ENCODE measurements at places on chromosomes 3 and 15.

- DNase-seq: no peak
Observed at GRCh38 chr3:150635526-150635925, 32.4 kb downstream of the SELENOT start.

- peak; percentile 33 for DNase-seq
Observed at GRCh38 chr3:123841476-123842238, 42.5 kb downstream of the MYLK start.

- DNase-seq: no peak
Observed at GRCh38 chr3:32406486-32407408, 15.1 kb downstream of the CMTM7 start.

DNA sequence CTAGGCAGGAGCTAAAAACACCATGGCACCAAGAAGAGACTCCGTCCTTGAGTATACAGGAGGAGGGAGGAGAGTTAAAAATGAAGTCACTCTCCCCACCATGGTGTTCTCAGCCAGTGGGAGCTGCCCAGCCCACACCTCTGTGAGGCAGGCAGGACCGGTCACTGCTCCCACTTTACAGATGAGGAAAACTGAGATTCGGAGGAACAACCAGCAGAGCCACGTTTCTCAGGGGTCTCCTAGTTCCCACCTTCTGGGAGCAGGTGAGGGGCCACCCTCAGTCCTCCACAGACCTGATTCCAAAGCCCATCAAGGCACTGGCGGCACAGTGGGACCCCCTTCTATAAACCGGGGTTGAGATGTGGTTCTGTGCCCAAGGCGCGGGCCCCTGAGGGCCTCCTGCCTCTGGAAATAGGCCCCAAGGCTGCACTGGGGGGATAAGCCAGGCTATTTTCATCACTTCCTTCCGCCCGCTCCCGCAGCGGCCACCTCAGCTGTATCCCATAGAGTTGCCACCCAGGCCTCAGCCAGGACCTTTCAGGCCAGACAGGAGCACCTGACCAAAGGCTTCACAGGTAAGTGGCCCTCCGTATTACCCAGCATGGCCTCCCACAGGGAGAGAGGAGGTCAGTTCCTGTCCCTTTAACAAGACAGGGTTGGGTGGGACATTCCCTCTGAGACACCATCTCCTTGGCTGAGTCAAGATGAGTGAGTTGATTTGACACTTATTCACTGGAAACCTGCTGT is at the start of gene GP9:
TSS of gene GP9 (plus strand) at position 504 of the 747 bp plus-strand sequence. CDS start 961 bp downstream, outside the sequence.
- DNase-seq: no peak

GRCh38 chr15:75044258-75044878 is 21.0 kb downstream of the PPCDC start:
- DNase-seq: no peak

DNA sequence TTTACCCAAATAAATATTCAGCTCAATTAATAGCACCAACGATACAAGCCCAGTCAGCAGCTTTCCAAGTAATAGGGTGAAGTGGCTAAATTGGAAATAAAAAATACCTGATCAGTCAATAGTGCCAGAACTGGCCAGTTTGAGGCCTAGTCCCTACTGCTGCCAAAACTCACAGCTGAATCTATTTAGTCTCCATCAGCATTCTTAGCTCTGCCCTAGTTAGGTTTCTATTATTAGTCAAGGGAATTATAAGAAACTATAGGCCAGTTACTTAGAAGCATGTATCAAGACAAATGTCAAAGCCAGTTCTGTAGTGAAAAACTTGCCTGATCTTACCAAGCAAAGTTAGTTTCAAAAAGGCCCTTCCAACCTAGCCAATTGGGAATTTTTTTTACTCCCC is 146.2 kb upstream of the ZBTB20 start:
- no peak for DNase-seq

DNA sequence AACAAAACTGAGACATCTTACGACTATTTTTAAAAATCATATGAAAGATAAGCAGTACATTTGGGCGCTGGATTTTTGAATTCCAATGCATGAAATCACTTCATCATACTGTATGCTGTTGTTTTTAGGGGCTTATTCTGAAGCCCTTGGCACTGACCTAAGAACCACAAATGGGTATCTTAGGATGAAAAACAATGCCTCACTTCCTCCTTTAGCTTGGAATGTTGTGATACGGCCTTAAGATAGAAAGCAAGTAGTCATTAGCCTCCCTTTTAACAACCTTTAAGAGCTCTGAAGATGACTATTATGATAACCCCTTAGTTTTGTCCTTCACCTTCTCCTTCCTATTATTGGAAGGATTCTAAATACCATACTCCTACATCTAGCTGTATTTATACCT is 289.8 kb downstream of the ARPP21 start:
- peak; percentile 5 for DNase-seq

DNA sequence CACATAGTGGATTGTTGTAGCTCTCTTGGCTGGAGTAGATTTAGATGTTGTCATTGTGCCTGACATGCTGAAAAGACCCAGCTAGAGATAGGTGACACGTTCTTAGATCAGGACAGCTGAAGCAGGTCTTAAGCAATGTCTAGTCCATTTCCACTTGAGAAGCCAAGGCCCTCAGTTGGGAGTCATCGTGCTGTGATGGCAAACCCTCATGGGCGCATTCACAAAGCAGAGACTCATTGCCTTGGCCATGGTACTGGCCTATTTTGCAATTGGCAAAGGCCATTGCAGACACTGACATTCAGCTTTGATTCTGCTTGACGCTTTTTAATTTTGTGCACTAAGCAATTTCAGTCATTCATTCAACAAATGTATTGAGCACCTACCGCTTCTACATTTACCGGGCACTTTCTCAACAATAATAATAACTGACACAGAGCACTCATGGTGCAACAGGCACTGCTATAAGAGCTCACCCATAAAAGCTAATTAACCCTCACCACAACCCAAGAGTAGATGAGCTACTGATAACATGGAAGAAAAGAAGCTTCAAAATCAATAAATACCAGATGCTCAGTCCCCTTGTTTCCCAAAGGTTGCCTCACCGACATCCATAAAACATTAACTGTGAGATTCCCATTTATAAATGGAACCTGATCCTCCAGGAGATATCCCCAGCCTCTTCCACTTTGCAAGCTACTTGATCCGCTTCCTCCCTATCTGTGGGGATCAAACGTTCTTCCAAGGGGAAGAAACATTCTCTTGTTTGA is 200.1 kb downstream of the TLE3 start:
- DNase-seq: no peak

DNA sequence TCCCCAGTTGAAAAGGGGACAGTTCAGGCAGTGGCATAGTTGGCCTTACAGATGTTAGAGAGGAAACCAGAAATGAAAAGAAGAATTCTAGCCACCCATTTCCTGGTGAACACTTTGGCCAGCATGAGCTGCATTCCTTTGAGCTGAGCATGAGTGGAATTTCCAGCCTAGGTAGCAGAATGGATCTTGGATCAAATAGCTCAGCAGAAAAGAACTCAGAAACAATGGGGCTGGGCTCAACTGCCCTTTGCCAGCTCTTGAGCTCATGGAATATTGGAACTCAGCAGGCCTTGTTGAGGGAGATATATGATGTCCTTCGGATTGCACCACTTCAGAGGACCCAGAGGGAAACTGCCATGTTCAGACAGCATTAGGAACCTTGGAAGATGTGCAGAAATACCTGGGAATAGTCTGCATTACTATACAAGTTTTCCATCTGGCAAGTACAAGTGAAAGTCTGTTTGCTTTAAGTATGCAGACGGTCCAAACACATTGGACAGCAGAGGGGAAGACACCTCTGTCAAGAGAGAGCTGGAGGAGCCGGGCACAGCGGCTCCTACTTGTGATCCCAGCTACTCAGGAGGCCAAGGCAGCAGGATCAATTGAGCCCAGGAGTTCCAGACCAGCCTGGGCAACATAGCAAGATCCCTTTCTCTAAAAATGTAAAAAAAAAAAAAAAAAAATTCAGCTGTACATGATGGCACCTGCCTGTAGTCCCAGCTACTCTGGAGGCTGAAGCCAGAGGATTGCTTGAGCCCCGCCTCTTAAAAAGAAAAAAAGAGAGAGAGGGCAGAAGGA is 3.1 kb upstream of the CDV3 start:
- DNase-seq: peak; percentile 91

GRCh38 chr3:114428044-114428595 is 134.3 kb downstream of the TIGIT start:
- no peak for DNase-seq

DNA sequence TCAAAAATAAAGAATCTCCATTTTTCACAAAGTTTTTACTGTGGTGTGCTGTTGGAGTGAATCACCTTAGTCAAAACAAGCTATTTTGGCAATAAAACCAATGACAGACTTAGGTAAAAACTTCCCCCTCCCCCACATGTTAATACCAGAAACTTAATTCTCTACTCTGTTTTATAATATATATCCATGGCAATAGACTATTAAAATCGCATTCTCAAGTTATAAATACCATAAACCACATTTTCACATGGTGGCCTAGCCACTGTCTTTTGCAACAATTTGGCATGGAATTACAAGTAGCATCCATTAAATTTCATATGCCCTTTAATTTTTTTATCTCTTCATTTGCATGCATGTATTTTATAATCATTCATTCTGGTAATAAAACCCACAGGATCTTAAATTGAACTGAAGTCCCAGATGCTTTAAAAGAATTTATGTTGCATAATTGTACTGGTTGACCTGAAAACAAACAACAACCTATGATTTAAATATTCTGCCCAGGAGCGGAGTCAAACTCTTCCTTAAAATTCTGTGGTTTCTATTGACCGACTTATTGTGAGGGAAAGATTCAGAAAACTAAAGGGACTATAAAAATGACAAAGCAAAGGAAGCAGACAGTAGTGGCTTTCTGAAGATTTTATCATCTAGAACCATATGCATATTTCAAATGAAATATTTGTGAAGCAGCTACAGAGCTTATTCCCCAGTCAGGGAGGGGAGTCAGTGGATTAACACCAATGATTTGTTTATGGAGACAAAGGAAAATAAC is 229.0 kb upstream of the TBL1XR1 start:
- peak; percentile 87 for DNase-seq

DNA sequence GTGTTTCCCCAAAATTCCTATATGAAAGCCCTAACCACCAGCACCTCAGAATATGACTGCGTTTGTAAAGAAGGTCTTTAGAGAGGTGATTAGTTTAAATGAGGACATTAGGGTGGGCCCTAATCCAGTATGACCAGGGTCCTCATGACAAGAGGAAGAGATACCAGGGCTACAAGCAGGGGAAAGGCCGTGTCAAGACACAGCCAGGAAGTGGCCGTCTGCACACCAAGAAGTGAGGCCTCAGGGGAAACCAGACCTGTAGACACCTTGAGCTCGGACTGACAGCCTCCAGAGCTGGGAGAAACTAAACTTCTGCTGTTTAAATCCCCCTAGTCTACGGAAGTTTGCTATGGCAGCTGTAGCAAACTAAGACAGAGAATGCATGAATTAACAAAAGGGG is 14.2 kb downstream of the KIF7 start:
- DNase-seq: no peak

DNA sequence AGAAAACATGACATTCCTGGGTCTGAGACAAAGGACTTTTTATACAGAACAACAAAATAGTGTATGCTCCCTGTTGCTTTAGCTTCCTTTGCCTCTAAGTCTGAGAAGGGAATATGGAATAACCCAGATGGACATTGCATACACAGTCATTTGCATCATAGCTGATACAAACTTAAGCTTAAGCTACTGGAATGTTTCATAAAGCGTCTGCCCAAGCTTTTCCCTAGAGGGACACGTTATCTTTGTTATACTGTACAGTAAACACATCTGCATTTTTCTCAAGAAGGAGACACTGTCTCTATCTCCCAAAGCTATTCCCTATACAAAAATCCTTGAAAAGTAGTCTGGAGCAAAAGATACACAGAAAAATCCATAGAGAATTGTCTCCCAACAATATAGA is 775.0 kb downstream of the DIPK2A start:
- DNase-seq: no peak

DNA sequence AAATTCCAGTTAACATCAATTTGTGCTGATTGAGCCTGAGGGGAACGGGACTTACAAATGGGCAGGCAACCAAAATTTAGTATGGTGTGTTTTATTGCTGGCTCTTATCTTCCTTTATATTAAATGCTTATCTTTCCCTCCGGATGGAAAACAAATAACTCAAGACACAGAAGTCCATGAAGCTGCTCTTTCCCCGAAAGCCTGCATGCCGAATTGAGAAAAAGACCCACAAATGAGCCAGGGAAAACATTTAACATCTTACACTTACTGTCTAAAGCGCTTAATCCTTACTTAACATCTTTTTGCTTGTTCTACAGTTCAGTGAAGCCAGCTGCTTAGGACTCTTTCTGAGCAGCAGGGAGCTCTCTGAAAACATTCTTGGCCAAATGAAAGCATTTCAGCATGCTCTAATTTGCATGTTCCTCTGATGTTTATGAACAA is 49.5 kb downstream of the HEG1 start:
- DNase-seq: no peak

- no peak for DNase-seq
Observed at GRCh38 chr15:62500325-62500724, 335.2 kb upstream of the C2CD4B start.

DNA sequence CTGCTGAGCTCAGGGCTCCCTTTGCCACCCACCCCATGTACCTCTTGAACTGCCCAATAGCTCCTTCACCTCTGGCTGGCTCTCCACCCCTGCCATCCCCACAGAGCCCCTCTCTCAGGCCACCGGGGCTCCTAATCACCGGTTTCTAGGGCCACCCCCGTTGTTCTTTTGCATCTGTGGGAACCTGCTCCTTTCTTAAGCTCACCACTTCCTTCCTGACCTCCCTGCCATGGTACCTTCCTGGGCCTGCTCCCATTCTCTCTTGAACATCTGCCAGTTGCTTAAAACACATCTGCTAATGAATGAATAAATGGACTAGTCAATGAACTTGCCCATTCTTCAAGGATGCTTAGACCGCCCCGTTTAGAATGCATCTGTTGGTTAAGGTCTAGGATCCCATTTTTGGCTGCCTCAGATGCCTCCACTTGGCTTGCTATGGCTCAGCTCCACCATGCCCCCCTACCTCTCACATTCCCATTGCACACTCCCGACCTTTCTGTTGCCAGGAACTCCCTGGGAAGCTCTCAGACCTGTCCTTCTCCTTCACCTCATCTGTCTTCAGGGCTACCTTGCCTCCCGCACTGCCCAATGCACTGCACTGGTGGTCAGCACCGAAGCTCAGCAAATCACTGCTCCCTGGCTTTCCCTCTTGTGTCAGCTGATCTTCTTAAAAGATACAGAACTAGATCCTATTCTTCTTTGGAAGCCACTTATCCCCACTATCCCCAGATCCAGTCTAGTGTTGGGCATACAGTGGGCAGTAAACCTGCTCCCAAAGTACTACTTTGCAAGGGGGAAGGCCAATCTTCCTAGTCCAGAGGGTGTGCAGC is 9.1 kb downstream of the AMOTL2 start:
- DNase-seq: no peak

DNA sequence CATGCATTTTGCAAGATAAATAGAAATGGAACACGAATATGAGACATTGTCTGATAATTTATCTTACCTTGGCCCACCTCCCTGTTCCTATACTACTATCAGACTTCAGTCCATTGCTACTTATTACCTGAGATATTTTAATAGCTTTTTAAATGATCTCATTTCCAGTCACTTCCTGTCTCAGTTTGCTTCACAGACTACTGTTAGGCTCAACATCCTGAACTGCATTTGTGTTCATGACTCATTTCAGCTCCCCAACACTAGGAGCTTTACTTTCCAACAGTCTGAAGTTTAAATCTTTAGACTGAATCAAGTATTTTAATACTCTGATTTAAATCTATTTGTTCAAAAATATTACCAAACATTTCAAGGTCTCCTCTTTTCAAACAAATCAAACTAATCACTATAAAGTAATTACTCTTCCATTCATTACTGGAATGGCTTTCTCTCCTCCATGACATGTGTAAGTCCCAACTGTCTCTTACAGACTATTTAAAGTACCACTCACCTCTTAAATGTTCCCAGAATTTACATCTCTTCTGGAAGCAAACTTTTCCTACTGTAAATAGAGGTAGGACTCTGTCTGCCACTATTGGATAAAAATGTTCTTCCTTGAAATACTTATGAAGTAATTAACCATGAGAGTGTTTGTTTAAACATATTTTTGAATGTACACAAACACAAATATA is 1277.6 kb downstream of the ZPLD1 start:
- DNase-seq: peak; percentile 53
